Right cardiac atrium (tissue), 5 donors: ENCODE measurements at places on chromosomes 3 and 15. TPM values are rescaled to one million over a fixed set of nuclear protein-coding genes. Genes with fewer than 3 reads are reported as not detected.
A peak's percentile ranks its signal among the peaks of the same experiment; 100 is the strongest.

GRCh38 chr15:23572844-23573243 lies 7.4 kb downstream of the MKRN3 start:
- no peak for DNase-seq

DNA sequence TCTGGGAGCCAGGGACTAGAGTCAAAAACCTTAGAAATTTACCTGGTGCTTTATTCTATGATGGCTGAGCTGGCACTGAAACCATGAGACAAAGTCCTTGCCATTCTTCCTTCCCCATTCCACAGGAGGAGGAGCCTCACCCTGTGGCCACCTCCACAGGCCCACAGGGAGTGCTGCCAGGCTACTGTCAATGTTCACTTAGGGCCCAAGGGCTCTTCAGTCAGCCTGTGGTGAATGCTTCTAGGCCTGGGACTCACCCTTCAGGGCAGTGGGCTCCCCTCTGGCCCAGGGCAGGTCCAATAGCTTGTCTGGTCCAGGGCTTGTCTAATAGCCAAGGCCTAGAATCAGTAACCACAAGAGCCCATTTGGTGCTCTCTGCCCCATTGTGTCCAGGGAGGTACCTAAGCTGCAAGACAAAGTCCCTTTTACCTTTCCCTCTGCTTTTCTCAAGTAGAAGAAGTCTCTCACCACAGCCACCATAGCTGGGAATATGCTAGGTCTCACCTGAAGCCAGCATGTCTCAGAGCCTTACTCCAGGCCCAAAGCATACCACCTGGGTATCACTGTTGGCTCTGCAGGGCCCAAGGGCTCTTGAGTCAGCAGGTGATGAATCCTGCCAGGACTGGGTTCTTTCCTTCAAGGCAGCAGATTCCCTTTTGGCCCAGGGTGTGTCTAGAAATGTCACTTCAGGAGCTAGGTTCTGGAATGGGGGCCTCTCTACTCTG lies 61.8 kb upstream of the CHRNB4 start:
- no peak for DNase-seq

- DNase-seq = peak; percentile 74
These were observed 277.4 kb downstream of the ROBO1 start for GRCh38 chr3:79490165-79491028.

GRCh38 chr15:81475471-81475870 lies 101.5 kb upstream of the TMC3 start:
- no peak for DNase-seq

PLOD2 gene
- polyA plus RNA-seq = 20.3 TPM

TBC1D21 gene
- not detected for polyA plus RNA-seq

CLEC3B gene
- 451 TPM for polyA plus RNA-seq

CCDC54 gene
- not detected for polyA plus RNA-seq
